ENCODE measurements at places on chromosomes 7 and 10.
A peak's percentile ranks its signal among the peaks of the same experiment; 100 is the strongest.

- DNase-seq = no peak
These were observed 187.5 kb upstream of the NFE2L3 start for GRCh38 chr7:25964483-25964991.

DNA sequence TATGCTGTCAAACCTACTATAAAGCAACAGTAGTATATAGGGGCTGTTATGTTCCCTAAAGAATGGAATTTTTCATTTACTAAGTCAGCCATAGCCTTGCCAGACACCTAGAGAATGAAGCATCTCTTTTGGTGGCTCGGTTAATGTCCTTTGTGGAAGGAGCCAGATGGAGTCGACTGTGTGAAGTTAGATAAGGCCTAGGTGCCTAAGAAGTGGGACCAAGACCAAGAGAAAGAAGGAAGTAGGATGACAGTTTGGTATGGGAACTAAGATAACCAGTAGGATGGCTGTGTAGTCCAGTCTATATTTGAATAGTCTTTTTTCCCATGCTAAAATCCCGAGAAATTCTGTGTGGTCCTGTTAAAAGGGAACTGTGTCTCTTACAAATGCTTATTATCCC is 62.2 kb downstream of the REEP3 start:
- peak; percentile 87 for DNase-seq

- DNase-seq = no peak
These were observed 398.5 kb upstream of the AKR1E2 start for GRCh38 chr10:4427532-4427931.

DNA sequence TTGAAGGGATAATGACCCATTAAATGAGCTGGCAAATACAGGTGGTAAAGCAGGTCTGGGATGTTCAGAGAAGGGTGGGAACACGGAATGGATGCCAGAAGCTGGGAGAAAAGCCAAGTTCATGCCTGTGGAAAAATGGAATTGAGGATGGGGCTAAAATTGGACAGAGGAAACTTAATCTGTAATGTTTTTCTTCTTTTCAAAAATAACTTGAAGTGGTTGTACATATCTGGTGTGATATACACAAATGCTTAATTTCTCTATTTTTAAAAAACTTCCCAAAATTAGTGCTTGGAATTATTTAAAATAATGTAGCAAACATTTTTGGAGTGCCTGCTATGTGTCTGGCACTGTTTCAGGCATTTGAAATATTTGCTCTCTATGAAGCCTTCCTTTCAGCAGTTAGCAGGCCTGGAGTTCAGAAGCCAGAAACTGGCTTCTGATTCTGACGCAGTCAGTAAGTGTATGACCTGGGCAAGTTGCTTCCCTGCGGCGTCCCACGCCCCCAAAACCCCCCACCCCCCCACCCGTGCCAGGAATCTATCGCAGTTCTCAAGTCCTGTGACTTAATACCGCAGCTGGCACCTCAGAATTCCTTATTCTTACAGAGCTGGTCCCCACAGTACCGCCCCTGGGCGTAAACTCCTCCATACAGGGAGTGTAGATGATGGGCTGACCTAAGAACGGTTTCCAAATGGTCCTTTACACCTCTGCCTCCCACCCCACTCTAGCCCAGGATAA is 828 bp upstream of the MALSU1 start:
- no peak for DNase-seq

- no peak for DNase-seq
These were observed 429.0 kb upstream of the LRGUK start for GRCh38 chr7:133698127-133698526.

- DNase-seq = peak; percentile 84
These were observed 32.6 kb downstream of the PIP4K2A start for GRCh38 chr10:22681783-22682183.

- no peak for DNase-seq
These were observed 12.2 kb upstream of the SVIL start for GRCh38 chr10:29646960-29647461.

- peak; percentile 98 for DNase-seq
These were observed 63.3 kb downstream of the NOC3L start for GRCh38 chr10:94299417-94299816.

- peak; percentile 62 for DNase-seq
These were observed 1.5 kb downstream of the CRPPA start for GRCh38 chr7:16419859-16420258.

DNA sequence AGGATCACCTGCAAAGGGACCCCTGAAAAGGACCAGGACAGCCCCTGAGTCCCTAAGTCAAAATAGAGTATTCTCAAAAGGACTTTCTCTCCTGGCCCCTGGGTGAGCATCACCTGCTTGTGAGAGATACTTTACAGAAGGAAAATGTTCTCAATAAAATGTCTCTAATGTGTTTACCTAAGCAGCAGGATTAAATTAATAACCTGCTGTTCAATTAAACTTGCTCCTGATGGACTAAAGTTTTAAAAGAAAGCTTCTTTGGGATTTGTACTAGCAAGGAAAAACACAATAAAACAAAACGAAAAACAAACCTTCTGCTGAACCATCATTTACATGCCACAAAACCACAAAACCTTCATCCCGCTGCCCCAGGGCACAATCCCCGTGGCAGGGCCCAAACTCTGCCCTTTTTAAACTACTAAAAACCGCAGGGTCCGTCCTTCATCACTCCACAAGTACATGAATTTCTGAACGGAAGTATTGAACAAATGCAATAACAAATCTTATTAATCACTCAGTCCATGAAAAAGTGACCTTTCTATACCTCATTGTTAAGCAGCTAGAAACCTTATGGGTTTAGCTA is 197.7 kb downstream of the TCERG1L start:
- no peak for DNase-seq

DNA sequence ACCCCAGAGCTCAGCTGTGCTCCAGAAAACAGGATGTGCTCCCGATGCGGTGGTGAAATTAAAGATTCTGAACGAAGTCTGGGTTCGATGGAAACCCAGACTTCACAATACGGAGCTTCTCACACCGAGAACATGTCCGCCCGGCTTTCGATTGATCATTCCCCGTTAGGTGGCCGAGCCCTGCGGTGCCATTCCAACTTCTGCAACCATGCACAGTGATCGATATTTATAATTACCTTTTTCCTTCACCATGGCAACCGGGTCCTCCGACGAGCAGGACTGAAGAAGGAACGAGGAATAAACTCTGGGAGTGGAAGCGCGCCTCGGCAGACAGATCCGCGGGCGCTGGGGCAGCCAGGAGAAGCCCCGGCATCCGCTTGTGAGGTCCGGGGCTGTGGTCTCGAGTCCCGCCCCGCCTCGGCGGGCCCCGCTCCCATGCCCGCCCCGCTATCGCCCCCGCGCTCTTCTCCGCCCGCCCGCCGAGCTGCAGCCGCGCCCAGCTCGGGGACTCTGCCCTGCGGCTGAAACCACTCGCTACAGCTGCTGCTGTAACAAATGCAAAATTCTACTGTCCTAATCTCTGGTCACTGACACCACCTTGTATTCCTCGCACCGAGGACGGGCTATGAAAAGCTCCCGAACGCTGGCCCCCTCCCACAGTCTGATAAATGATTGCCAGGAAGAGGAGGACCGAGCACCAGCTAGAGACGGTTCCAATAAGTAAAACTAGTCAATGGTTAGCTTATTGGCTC is 26.2 kb downstream of the ABLIM1 start:
- peak; percentile 38 for DNase-seq

DNA sequence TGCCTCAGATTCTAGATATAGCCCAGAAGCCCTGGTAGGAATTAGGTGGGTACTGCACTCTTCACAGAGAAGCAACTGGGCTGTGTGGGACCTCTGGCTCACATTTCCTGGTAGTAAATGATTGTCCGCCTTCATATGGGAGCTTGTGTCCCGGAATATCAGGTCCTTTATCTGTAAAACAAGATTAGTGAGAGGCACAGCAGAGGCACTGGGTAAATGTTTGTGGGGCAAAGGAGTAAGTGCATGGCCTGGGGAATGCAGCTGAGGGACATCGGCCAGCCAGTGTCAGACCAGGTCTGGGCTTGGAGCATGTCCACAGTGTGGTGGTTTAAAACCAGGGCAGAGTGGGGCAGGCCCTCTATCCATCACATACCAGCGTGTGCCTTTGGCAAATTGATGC is 323.3 kb upstream of the ZMIZ1 start:
- DNase-seq = no peak

GRCh38 chr7:16652240-16652583 is 6.2 kb downstream of the BZW2 start:
- DNase-seq = no peak

GRCh38 chr7:139430443-139430842 is 53.0 kb downstream of the KLRG2 start:
- DNase-seq = no peak

GRCh38 chr7:18370633-18371032 is 124.9 kb upstream of the HDAC9 start:
- no peak for DNase-seq

DNA sequence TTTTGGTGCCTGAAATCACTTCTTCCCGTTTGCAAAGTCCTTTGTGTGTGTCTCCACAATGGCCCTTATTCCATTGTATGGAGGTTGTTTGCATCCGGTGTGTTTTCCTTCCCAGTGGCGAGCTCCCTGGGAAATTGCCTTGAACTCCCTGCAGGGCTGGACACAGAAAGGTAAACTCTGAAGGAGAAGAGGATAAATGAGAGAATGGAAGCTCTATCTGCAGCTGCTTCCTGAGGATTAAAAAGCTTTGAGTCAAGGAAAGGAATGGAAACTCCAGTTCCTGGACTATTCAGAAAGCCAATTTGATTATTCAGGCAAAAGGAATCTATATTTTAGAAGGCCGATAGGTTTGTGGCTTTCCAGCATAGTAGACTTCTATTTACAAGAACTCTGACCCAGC is 4.4 kb upstream of the GRK5 start:
- DNase-seq = no peak

DNA sequence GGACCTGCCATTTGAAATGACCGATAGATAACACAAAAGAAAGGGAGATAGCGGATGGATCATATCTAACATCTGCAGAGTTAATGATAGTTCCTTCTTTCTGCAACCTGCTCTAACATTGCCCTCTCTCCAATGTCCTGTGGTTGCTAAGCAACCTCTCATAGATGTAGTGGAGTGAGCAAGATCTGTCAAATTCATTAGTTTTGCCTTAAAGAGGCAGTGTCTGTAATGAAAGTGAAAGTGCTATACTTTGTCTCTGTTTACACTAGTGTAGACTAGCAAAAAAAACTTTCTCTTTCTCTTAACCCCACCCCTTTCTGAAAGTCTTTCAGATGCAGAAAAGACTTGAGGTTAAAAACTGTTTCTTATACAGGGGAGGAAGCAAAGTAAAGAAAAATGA is 1196.9 kb downstream of the SORCS3 start:
- peak; percentile 90 for DNase-seq

- DNase-seq = no peak
These were observed 1250.9 kb upstream of the CELF2 start for GRCh38 chr10:9766762-9767161.

DNA sequence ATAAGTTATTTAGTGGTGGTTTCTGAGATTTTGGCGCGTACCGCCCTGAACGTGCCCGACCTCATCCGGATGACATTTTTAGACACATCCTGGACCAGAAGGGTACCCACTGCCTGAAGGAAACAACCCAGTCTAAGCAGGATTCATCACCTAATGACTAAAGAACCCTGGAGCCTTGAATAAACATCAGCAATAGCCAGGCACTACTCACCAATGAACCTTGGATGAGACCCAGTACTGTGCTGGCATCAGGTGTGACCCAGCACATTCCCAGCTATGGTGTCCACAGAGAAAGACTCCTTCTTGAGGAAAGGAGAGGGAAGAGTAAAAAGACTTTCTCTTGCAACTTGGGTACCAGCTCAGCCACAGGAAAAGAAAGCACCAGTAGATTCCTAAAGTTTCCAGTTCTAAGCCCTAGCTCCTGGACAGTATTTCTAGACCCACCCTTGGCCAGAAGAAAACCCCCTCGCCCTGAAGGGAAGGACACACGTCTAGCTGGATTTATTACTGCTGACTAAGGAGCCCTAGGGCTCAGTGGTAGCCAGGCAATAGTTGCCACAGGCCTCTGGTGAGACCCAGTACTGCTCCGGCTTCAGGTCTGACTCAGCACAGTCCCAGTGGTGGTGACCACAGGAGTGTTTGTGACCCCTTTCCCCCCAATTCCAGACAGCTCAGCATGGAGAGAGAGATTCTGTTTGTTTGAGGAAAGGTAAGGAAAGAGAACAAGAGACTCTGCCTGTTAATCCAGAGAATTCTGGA is 32.5 kb downstream of the ZNF277 start:
- DNase-seq = no peak

GRCh38 chr10:13120786-13121499 is 21.0 kb downstream of the OPTN start:
- peak; percentile 56 for DNase-seq

GRCh38 chr10:69703766-69704630 is 74.0 kb downstream of the FAM241B start:
- peak; percentile 25 for DNase-seq

- DNase-seq = no peak
These were observed 40.4 kb downstream of the CAMK2B start for GRCh38 chr7:44284881-44285541.

DNA sequence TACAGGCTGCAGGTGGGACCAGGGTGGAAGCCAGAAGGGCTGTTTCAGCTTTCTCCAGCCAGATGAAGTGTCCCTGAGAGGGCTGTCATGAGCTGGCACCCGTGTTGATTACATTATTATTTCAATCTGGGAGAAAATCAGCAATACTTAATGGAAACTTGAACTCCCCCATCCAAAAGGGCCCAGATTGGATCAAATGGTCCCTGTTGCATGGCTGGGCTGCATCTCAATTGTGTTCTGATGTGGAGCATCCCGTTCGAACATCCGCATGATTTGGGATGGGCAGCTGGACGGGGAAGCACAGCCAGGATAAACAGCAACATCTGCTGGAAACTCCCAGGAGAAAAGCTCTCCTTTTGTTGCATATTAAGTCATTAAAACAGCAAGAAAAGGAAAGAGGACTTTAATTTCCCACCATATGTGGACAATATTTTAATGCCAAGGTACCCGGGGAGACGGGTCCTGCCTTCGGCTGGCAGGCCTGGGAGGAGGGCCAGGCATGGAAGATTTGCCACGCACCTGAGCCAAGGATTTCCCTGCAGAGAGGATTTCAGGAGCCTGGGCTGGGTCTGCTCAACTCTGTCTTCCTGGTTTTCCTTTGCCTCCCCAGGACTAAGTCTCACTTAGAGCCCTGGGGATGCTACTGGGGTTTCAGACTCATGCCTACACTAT is 52.4 kb downstream of the NPTX2 start:
- no peak for DNase-seq

DNA sequence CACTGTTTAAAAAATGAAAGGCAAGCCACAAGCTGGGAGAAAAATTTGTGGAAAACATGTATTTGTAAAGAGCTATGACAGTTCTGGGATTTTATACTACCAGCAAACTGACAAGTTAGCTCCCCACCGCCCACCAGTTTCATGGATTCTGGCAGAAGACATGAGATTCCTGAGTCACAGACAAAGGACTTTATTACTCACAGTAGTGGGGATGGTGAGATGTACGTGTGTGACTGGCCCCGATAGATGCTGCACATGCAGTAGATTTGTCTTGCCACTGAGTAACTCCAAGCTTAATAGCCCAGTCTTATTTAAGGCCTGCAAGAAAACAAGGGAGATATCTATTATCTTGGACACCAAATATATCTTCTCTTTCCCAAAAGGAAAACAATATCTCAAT is 281.7 kb downstream of the AHR start:
- DNase-seq = no peak

DNA sequence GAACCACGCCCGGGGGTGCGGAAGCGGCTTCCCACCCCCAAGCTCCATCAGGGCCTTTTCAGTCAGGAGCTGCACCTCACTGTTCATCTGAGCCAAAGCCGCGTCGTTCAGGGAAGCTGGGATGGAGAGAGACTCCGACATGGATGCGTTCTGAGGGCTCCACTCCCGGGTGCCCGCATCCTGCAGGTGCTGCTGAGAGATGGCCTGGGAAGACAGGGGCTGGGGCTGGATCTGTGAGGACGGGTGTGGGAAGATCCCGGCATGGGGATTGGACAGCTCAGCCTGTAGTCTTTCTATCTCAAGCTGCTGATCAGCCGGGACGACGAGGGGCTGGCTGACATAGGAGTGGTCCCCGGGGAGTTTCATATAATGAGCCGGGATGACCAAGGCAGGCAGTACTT is 45.0 kb upstream of the NMT2 start:
- no peak for DNase-seq
